ENCODE measurements at places on chromosomes 16 and 17. TPM values are rescaled to one million over a fixed set of nuclear protein-coding genes. Genes with fewer than 3 reads are reported as not detected.

Gene TUBB3
- total RNA-seq, result 0.58 TPM

Gene CTRB2
- total RNA-seq, result not detected

Gene BCL6B
- 0.46 TPM for total RNA-seq

Gene DRC7
- not detected for total RNA-seq

Gene PRAC1
- not detected for total RNA-seq

Gene KRTAP4-5
- not detected for total RNA-seq

Gene MINK1
- total RNA-seq, result 112 TPM

Gene CD7
- total RNA-seq, result 240 TPM

Gene NETO2
- 4.8 TPM for total RNA-seq

Gene DCUN1D3
- 9.3 TPM for total RNA-seq

Gene KRTAP3-1
- total RNA-seq, result not detected

Gene GFAP
- total RNA-seq, result not detected

Gene LAT
- 352 TPM for total RNA-seq

Gene EPX
- total RNA-seq, result not detected

Gene SLC25A10
- total RNA-seq, result 19.5 TPM

All from activated naive CD4-positive, alpha-beta T cell treated with anti-CD3 and anti-CD28 coated beads, Interleukin-2, amount 10 ng/mL, durations not matched to agents 5 hours and 36 hours (primary cell).